A549 treated with Mapracorat at 1 μM for 4 hours (cell line): ENCODE measurements at places on chromosomes 13 and 19. TPM values are rescaled to one million over a fixed set of nuclear protein-coding genes. Genes with fewer than 3 reads are reported as not detected.

The MEIS3 gene
- total RNA-seq = 32.5 to 41.9 TPM (median 35.9 TPM) in 5 replicates

The PDX1 gene
- 0.05 to 0.12 TPM (median 0.09 TPM) in 5 replicates for total RNA-seq

The CNMD gene
- not detected in 5 replicates for total RNA-seq

The CGB8 gene
- 2.4 to 3.4 TPM (median 3.2 TPM) in 5 replicates for total RNA-seq

The SHC2 gene
- 0.60 to 1.8 TPM (median 1.4 TPM) in 5 replicates for total RNA-seq

The ZNF808 gene
- total RNA-seq = 0.06 to 0.24 TPM (median 0.20 TPM) in 5 replicates

The LIM2 gene
- total RNA-seq = not detected in 5 replicates

The SLC10A2 gene
- not detected in 5 replicates for total RNA-seq

The C19orf67 gene
- total RNA-seq = not detected in 5 replicates

The CGB5 gene
- 0.38 to 0.85 TPM (median 0.62 TPM) in 4 of 5 replicates, not detected in the other for total RNA-seq

The MRPL4 gene
- 59.3 to 80.0 TPM (median 72.9 TPM) in 5 replicates for total RNA-seq
